ENCODE measurements at places on chromosomes 1 and 21. TPM values are rescaled to one million over a fixed set of nuclear protein-coding genes. Genes with fewer than 3 reads are reported as not detected.

- no peak for DNase-seq
Observed at GRCh38 chr1:109979489-109980091, 5.0 kb upstream of the AHCYL1 start.

- DNase-seq: no peak
Observed at GRCh38 chr21:28699596-28700259, 292.9 kb downstream of the LTN1 start.

- DNase-seq: no peak
Observed at GRCh38 chr1:231605149-231606100, 21.2 kb upstream of the DISC1 start.

DNA sequence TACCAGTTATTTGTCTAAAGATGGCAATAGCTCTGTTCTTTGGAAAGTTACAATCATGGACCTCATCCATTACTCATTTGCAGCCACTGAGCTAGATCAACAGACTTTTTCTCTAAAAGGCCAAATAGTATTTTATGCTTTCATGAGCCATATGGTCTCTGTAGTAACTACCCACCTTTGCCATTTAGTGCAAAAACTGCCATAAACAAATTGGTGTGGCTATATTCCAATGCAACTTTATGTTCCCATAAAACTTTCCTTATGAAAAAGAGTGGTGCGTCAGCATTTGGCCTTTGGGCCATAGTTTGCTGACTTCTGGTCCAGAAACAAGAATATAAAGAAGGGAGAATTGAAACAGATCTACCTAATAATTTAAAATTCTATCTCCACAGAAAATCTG lies 20.1 kb upstream of the KCTD3 start:
- no peak for DNase-seq

GRCh38 chr1:108817016-108817415 lies 39.9 kb downstream of the AKNAD1 start:
- DNase-seq: no peak

DNA sequence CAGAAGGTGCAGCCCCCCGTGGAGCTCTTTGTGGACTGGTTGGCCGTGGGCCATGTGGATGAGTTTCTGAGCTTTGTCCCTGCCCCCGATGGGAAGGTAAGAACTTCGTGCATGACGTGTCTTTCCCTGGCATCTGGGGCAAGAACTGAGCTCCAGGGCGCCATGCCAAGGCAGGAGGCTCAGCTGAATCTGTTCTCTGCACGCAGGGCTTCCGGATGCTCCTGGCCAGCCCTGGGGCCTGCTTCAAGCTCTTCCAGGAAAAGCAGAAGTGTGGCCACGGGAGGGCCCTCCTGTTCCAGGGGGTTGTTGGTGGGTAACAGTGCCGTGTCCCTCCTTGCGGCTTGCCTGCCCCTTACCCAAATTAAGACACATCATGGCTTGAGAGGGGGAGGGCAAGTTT lies 27.7 kb downstream of the PADI3 start:
- DNase-seq: no peak

- no peak for DNase-seq
Observed at GRCh38 chr21:38244407-38244787, 12.4 kb upstream of the KCNJ15 start.

GRCh38 chr1:220767312-220768125 lies 19.2 kb upstream of the MTARC1 start:
- DNase-seq: no peak

GRCh38 chr21:42357307-42357706 lies 6.5 kb upstream of the TFF2 start:
- DNase-seq: no peak

- DNase-seq: no peak
Observed at GRCh38 chr1:176444286-176444685, 18.7 kb upstream of the PAPPA2 start.

- DNase-seq: peak; percentile 61
Observed at GRCh38 chr1:21175324-21175669, 1.4 kb downstream of the EIF4G3 start.

- no peak for DNase-seq
Observed at GRCh38 chr1:83034851-83035250, 964.1 kb downstream of the TTLL7 start.

DNA sequence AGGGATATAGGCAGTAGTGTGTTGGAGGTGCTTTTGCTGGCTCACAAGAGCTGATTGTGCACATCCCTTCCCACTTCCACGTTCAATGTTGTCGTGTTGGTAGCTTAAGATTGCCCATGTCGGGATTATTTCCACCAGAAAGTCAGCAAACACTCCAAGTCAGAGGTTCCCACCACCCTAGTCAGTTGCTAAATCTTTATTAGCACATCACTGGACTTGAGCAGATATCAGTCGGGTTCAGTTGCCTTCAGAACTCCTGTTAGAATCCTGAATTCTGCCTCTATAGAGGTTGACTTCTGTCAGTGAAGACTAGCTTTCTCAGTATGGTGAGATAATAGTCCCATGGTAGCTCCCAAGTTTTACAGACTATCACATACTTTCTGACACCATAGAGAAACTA lies 10.5 kb downstream of the AGL start:
- DNase-seq: no peak

DNA sequence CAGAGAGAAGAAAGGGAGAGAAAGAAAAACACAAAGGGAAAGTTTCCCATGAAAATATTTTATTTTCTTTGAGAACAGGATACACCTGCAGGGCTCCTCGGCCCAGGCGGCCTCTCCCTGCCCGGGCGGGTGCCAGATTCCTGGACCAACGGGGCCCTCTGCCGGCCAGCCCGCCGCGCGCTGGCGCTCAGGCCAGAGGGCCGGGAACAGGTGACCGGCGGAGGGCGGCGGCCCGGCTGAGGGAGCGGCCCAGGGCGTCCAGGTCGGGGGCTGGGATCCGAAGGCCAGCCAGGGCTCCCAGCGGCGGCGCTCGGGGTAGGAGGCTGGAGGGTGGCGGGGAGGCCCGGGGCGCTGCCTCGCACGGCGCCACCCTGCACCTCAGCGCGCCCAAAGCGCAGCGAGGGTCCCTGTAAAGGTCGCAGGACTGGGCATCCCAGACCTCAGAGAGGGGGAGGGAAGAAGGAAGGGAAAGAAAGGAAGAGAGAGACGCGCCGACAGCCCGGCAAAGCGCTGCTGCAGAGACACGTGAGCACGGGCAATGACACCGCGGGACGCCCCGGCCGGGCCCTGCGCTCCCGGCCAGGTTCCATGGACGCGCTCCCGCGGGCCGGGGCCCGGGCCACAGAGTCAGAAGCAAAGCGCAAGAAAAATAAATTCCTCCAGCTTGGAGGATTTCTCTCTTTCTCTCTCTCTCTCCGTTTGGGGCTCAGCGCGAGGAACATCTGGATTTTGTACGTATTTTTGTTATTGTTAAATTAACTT lies 927 bp downstream of the WNT9A start:
- DNase-seq: peak; percentile 73

DNA sequence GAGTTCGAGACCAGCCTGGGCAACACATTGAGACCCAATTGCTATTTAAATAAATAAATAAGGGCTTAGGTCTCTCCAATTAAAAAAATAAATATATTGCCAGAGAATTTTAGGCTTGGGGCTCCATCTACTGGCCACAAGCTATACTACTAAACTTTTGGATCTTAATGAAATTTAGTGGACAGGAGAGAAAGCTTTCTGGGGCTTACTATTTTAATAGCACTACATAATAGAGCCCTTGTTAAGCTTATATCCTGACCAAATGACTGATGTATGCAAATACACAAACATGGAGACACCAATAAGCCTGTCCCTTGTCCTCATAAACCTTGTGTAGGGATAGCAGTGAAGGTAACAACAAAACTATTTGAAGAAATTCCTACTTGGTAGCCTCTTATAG lies 18.4 kb downstream of the CCT3 start:
- no peak for DNase-seq

- no peak for DNase-seq
Observed at GRCh38 chr1:32902535-32902920, 1.3 kb upstream of the TMEM54 start.

- no peak for DNase-seq
Observed at GRCh38 chr1:201565024-201565730, 26.2 kb downstream of the NAV1 start.

GRCh38 chr1:21659924-21660326 lies 9.2 kb downstream of the RAP1GAP start:
- no peak for DNase-seq

DNA sequence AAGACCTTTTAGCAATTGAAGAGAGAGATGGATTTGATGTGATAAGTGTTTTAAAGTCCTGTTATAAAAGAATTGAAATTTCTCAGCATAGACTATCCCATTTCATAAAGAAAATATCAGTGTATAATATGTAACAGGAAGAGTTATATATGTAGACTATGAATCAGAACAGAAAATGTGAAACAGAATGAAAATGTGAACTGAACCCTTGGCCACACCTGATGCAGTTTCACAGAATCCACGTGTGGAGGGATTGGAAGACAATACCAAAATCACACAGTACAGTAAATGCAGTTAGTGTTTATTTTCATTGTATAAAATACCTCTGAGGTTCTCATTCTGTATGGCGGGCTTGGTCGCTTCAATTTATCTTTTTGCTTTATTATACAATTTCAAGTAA lies 9.9 kb upstream of the SLAMF1 start:
- no peak for DNase-seq

DNA sequence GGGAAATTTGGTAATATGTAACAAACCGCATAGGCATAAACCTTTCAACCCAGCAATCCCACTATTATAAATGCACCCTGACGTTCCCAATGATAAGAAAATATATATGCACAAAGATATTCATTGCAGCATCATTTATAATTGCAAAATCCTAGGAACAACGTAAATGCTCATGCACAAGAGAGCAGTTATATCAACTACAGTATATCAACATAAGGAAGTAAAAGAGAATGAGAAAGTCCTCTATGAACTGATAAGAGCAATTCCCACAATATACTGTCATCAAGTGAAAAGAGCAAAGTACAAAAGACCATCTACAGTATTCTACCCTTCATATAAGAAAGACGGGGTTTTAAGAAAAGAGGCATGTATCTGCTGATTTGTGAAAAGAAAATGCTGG lies 229.9 kb downstream of the SLC45A1 start:
- DNase-seq: no peak

GRCh38 chr21:29121759-29122158 lies 8.7 kb upstream of the MAP3K7CL start:
- DNase-seq: no peak

DNA sequence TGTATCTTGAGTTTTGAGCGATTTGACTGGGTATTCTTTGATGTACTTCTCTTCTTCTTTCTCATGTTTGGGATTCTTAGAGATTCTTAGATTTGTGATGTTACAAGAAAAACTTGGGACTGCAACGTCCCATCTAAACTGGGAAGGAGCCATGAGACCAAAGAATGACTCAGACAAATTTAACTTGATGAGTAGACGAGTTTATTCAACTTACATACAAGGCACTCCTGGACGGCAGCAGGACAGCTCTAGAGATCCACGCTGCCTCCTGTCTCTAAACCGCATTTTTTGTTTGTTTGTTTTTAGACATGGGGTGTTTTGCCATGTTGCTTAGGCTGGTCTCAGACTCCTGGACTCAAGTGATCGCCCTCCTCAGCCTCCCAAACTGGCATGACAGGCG lies 137.1 kb downstream of the PIK3R3 start:
- DNase-seq: no peak

- peak; percentile 67 for DNase-seq
Observed at GRCh38 chr1:206575165-206575893, 36.9 kb downstream of the EIF2D start.

- DNase-seq: no peak
Observed at GRCh38 chr1:190497565-190497964, 19.9 kb upstream of the BRINP3 start.

GRCh38 chr1:212062832-212063438 lies 27.4 kb downstream of the DTL start:
- no peak for DNase-seq

- DNase-seq: no peak
Observed at GRCh38 chr1:53938136-53938830, 7.2 kb downstream of the IFT25 start.

DNA sequence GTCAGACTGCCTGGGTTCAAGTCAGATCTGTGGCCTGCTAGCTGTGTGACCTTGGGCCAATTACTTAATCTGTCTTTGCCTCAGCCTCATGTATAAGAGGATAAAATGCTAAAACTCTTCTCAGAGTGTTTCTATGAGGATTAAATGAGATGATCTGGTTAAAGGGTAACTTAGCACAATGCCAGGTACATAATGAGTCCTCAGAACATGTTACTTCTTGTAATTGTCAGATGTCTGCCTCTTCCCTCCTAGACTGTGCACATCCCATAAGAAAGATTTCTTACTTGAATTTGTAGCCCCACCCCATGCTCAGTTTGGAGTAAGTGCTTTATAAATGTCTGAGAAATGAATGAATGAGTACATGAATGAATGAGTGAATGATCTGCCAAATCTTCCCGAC lies 34.6 kb upstream of the HIVEP3 start:
- no peak for DNase-seq

- DNase-seq: no peak
Observed at GRCh38 chr1:183953031-183953430, 84.5 kb downstream of the COLGALT2 start.

DNA sequence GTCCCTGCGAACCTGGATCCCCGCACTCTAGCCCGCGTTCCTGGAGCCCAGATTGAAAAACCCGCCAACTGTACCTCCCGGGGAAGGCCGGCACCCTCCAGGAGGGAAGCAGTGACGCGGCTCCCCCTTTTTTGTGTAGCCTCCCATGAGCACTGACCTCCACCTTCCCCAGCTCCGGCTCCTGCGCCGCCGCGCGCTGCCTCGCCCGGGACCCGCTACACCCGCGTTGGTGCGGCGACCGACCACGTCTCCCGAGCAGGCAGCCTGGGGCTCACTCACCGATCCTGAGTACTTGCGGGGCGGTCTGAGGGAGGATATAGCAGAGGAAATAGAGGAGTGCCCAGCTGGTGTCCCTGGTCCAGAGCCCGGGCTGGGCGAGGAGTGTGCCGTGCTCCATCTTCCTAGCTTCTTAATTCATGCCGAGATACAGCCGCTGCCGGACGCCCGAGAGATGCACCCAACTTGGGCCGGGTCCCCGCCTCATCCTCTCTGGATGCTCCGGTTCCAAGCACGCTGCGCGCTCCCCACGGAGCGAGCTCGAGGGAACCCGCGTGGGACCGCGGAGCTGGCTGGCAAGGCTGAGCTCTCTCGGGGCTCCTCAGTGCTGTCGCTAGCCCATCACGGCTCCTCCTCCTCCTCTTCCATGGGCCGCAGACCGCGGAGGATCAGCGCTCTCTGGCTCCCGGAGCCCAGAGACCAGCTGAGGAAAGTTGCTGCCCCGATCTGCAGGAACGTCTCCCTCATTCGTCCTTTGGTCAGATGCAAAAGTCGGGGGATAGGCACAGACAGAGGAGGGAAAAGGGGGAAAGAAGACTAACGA lies 482 bp downstream of the GRIK1 start:
- DNase-seq: no peak

ENAH gene
- 0.80 TPM for total RNA-seq

EPS8L3 gene
- total RNA-seq: not detected

S1PR1 gene
- total RNA-seq: 134 TPM

CHI3L1 gene
- total RNA-seq: not detected

OR2T35 gene
- not detected for total RNA-seq

SMIM1 gene
- total RNA-seq: 2.9 TPM

SLAMF9 gene
- not detected for total RNA-seq

MFN2 gene
- 58.1 TPM for total RNA-seq

SEC16B gene
- total RNA-seq: not detected

RGS5 gene
- total RNA-seq: 1.9 TPM

LRRC71 gene
- not detected for total RNA-seq

All from activated CD4-positive, alpha-beta memory T cell treated with anti-CD3 and anti-CD28 coated beads for 36 hours (primary cell).